ENCODE measurements at places on chromosomes 3 and 15.

- no peak for DNase-seq
Measured at GRCh38 chr15:79602180-79602579, 170.0 kb downstream of the MINAR1 start.

DNA sequence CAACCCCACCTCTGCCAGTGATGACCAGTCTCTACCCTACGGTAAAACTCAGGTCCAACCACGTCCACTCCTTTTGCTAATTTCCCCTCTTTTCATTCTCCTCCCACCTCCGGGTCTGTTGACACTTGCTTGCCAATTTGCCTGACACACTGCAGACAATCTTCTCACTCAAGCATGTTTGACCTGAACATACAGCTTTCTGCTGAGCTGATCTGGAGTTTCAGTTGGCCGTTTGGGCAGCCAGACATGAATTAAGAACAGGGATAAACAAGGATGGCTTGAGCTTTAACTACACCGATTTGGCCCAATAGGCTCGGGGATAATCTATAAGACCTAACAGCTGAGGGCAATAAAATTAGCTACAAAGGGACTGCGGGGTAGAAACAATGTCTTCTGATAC lies 758.6 kb upstream of the CFAP20DC start:
- no peak for DNase-seq

DNA sequence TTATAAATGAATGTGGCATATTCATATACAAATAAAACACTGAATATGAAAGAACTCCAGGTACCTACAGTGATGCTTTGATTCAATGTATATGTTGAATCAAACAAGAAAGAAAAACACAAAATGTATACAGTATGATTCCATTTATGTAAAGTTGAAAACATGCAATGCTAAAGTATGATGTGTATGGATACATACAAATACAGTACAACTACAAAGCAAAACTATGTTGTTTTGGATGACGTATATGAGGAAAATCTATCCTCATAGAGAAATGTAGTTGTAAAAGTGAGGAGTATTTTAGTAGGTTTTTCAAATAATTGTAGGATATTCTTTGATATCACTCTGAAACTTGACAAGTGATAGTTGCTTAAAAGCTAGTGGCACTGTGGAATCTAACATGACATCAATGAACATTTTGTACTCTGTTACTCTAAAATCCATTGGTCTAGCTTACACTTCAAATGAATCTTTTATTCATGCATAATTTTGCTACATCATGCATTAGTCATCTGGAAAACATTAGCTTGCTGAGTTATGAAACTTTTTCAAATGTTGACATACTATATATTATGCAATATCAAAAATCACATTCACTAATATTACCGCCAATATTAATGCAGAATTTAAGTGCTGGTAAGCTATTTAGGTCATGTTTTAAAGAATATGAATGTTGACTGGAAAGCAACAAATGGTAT lies 278.1 kb upstream of the CHRNA7 start:
- DNase-seq: no peak

GRCh38 chr3:4507024-4507596 lies 14.0 kb downstream of the ITPR1 start:
- no peak for DNase-seq

- DNase-seq: no peak
Measured at GRCh38 chr15:89199746-89200145, 21.6 kb downstream of the RLBP1 start.

- DNase-seq: no peak
Measured at GRCh38 chr3:31322460-31322859, 210.3 kb upstream of the STT3B start.

GRCh38 chr15:68797599-68798345 lies 22.9 kb downstream of the ANP32A start:
- no peak for DNase-seq

DNA sequence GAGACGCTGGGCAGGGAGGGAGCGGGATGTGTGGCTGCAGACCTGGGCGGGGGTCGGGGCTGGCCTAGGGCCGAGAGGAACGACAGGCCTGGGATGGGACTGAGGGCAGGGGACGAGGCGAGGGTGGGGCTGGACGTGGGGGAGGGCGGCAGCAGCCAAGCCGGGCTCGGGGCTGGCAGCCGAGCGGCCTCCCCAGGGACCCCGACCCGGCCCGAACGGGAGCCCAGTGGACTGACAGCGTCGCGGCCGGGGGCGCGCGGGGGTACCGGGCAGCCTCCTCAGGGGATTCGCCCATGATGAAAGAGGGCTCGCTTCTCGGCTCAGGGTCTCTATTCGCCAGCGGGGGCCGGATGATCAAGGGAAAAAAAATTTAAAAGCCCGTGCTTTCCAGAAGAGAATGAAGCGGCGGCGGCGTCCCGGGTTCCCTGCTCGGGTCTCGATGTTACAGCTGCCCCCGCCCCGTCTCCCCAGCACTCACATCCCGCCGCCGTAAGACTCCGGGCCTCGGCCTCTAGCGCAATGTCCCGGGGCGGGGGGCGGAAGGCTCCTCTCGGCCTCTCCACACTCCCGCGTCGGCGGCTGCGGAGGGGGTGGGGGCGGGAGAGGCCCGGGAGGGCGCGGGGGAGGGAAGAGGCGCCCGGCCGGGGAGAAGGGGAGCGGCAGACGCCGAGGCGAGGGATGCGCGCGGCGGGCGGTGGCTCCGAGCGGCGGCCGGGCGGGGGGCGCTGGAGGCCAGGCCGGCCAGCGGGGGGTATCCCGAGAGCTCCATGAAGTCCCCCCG lies 4.3 kb downstream of the PTH1R start:
- no peak for DNase-seq

- DNase-seq: no peak
Measured at GRCh38 chr3:144426366-144426765, 454.7 kb downstream of the DIPK2A start.

- peak; percentile 10 for DNase-seq
Measured at GRCh38 chr3:33447958-33448357, 7.8 kb upstream of the UBP1 start.

DNA sequence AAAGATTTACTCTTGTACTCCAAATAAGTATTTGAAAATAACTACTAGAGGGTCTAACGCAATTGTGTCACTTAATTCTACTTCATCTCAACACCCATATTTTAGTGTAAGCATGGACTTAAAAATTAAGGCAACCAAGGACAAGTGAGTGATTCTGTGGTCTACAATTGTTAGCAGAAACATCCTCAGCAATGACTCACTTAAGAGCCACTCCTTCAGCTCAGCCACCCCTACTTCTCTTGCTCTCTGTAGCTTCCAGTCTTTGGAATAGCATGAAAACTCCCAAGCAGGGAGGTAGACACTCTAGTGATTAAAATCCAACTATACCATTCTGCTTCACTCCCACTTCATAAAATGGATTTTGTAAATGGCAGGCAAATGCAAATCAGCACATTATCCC lies 116.0 kb upstream of the LRRN1 start:
- no peak for DNase-seq

DNA sequence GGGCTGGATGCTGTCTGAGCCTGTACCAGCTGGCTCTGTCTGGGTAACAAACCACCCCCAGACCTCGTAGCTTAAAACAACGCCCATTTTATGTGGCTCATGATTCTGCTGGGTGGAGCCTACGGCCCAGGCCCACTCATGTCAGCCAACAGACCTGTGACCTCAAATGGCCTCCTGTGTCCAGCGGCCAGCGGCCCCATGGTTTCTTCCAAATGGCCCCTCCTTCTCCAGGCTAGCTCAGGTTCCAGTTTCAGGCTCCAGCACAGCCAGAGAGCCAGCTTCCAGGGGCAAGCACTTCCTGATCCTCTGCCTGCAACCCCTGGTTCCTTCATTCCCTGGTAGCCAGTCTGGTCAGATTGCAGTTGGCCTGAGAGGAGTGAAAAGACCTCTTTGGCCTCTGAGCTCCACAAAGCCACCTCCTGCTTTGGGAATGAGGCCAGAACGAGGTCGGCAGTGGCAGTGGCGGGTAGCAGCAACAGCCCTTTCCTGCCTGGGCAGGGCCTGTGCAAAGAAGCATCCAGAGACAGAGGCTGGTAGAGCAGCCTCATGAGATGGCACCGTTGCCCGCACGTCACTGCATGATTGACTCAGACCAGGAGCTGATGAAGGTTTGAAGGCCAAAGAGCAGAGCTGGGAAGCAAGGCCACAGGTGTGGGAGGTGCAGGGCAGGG lies 21.0 kb upstream of the PLXNA1 start:
- no peak for DNase-seq

DNA sequence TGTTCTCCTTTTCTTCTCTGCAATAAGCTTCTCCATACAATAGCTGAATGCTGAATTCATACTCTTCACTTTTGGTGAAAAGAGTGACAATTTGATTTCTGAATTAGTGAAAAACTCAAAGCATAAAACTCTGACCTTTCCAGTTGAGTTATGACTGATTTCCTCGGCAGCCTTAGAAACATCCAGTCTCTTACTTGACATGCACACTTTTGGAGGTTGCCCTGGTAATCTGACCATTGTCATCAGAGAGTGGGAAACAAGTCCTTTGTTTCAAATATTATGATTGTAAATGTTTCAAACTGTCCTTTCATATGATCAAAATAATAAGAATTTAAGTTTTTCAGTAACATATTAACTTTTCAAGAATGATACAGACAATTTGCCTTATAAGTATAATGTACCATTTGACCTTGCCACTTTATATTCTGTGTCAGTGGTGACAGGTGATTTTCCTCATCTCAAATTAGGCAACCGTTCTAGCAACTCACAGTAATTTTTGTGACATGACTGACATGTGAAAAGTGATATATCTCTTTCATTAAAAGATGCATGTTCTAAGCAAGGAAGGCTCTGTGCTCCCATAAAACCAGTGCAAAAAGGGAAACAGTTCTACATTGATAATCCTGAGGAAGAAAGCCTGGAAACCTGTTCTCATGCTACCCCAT lies 507.6 kb upstream of the ROBO2 start:
- no peak for DNase-seq

- no peak for DNase-seq
Measured at GRCh38 chr15:94467034-94467433, 235.7 kb downstream of the MCTP2 start.

DNA sequence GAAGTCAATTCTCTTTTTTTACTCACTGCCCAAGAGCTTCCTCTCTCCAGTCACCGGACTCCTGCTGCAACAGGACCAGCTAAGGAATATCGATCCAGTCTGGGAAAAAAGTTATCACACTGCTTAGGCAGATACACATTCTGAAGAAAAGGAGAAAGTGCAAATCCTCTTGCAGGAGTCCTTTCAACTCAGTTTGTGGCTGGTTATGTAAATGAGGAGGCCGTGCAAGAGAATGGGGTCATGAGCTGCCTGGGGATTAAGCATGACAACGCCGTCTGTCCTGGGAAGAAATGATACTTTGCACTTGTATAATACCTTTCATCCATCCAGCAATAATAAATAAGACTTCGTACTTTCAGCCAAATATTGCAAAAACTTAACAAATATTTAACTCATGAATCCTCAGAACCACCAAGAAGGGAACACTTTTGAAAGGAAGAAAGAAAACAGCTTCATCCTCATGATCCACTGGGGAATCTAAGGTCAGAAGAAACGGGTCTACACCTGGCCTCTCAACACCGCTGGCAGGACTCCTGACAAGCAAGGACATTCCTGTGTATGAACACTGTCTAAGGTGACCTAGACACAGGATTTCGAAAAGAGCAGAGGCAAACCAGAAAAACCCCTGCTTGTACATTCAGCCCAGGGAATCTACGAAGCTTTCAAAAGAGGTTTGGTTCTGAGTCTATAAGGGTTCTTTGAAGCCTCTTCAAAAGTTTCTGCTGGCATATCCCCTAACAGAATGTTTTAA lies 13.1 kb upstream of the WWTR1 start:
- no peak for DNase-seq

DNA sequence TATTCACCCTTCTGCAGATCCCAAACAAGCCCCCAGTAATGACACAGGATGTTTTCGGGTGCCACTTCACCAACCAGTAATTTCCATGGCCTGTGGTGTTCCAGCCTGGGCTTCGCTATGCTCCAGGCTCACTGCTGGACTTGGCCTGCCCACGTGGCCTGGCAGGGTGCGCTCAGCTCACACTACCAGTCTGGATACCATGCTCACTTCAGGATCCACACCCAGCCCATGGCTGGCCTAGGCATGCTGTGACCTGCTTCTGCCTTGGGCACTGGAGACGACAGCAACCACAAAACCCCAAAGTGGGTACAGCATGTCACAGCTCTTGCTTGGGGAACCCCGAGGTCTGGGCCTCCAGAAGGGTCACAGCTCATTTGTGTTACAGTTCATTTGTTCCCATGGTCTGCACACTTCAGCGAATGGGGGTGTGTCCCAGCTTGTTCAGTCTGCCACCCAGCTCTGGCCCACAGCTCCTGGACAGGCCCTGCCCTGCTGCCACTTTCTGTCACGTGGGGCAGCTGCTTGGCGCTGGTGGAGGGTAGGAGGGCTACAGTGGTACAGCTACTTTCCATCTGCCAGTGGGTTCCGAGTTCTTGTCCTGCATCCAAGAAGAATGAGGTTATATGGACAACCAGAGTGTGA lies 650.8 kb downstream of the MCTP2 start:
- DNase-seq: no peak

DNA sequence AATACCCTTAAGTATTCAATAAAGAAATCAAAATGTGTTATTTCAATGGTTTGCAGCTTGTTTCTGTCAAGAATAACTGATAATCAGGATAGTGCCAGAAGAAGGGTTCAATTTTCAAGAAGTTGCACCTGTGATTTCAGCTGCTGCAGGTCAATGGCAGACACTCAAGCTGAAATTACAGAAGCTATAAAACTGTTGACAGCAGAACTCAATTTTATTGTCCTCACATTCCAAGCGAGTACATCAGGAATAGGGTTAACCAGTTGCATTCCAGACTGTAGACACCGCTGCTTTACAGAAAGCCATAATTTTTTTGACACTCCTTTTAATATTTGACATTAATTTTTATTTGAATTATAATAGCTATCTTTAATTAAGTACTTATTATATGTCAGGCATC lies 364.1 kb downstream of the CGGBP1 start:
- peak; percentile 81 for DNase-seq

GRCh38 chr3:107456501-107456900 lies 66.3 kb upstream of the BBX start:
- DNase-seq: no peak

DNA sequence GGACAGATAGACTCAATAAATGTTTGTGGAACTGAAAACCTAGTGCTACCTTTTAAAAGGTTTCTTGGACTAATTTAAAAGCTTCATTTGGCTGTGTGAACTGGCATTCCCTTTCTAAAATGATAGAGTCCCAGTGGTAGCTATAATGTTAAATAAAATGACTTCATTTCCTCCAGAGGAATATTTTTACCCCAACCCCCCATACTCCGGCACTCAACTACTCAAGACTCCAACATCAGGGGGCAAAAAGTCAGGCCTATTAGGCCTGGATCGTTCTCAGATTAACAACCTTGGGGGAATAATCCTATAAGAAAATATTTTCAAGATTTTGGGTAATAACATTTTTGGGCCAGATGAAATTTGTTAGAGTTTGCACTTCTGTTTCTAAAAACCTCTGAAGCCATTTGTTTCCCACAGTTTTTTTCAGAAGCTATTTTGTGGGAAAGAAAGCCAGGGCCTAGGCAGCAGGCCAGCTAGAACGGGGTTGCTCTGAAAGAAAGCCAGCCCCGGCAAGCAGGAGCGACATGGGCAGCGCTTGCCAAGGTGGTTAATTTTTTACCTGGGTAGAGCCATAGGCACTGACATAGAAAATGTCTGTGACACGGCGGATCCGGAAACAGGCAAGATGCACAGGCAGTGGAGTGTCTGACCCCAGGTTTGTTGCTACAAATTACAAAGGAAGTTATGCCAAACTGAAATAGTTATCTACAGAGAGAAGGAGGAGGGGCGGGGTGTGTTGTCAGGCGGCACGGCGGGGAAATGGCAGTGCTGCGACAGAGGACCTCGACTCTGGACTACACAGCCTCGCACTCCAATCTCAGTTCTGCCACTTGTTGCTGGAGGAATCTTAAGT lies 84.6 kb downstream of the MAGI1 start:
- no peak for DNase-seq

- no peak for DNase-seq
Measured at GRCh38 chr15:62145015-62145735, 19.9 kb downstream of the C2CD4B start.

- DNase-seq: peak; percentile 53
Measured at GRCh38 chr15:40217166-40217824, 21.6 kb upstream of the PAK6 start.
